ENCODE measurements at places on chromosomes 5 and 9.

GRCh38 chr9:135673941-135674340 lies 10.8 kb downstream of the LCN9 start:
- DNase-seq, result no peak

GRCh38 chr9:116685166-116685565 lies 1.9 kb upstream of the TRIM32 start:
- DNase-seq, result no peak

DNA sequence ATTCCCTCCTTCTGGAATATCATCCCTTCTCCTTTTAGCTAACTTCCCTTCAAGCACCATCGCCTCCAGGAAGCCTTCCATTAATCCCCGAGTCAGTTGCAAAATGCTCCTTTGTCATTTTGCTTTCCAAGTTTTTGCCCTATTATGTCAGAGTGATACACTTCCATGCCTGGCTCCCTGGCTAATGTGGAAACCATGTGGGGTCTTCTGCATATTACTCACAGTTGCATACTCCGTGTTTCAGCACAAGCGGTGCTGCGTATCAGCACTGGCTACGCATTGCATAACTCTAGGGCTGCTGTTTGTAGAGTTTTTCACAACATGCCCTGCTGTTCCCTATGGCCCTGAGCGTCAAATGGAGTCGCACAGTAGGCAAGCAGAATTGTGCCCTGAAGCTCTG lies 1.9 kb downstream of the TEX53 start:
- DNase-seq, result no peak

DNA sequence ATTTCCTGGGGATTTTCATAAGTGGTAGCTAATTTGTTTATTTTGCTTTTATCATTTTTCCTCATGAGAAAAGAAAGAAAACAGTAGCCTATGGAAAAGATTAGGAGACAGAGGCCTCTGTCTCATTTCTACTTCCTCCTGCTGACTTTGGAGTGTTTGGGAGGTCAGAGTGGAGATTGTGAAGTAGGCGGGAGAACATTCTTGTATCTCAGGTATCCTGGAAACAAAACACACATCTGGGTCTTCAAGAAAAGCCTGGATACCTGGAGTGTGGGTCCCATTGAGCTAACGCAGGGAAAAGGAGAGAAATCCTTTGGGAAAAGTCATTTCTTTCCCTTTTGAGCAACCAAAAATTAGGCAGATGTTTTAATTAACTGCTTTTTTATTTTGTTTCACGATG lies 161.5 kb upstream of the DMAC1 start:
- no peak for DNase-seq

Measured in Calu3 (cell line).